ENCODE measurements at places on chromosomes 5 and 9. TPM values are rescaled to one million over a fixed set of nuclear protein-coding genes. Genes with fewer than 3 reads are reported as not detected.

Gene PLPPR1
- total RNA-seq = not detected

Gene PAX5
- total RNA-seq = 0.14 TPM

Gene SPINK4
- total RNA-seq = not detected

DNA sequence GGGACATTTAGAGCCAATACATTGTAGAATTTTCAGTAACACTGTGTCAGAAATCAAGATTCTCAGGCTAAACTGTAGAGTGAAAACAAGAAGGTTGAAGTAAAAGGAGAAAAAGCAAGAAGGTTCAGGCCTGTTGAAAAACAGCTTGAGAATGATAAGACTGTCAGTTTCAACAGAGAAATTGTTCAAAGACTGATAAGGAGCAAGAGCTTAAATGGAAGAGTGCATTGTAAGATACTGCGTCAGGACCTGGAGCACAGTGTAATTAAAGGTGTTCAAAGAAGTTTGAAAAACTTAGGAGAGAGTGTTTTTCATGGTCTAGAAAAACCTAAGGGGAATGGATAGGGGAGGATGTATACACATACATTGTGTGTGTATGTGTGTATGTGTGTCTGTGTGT lies 408.3 kb downstream of the KDM4C start:
- DNase-seq = no peak

- no peak for DNase-seq
These were observed 29.8 kb downstream of the AHRR start for GRCh38 chr5:351084-351920.

GRCh38 chr9:31715250-31715649 lies 669.2 kb upstream of the ACO1 start:
- no peak for DNase-seq

- no peak for DNase-seq
These were observed 200.5 kb downstream of the HINT1 start for GRCh38 chr5:130964231-130965202.
